Body of pancreas (tissue), 4 donors: ENCODE measurements at places on chromosomes 2 and 18.
A peak's percentile ranks its signal among the peaks of the same experiment; 100 is the strongest.

DNA sequence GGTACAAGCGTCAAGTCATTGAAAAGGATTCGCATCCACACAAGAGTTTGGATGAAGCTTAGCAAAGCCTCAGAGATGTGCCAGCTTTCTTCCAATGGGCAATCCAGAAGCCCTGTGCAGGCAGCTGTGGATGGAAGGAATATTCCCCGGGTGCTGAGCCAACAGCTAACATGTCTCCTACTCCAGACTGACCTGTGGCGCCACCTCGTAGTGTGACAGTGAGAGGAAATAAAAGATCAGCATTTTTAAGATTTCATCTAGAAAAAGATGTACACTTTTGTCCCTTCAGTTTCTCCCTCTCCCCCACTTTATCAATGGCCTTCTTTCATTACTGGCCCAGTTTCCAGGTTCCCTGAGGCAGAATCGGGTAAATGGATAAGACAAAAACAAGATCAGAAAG lies 48.9 kb upstream of the SPATS2L start:
- H3K36me3 ChIP-seq: no peaks in the 10 kb centered on the region
- no peak overlapping the region for H3K4me3 ChIP-seq
- H3K27me3 ChIP-seq: no peaks in the 10 kb centered on the region
- H3K4me1 ChIP-seq: peaks cover 47% of the 10 kb centered on the region

- H3K36me3 ChIP-seq: no peaks in the 10 kb centered on the region
- no peaks in the 10 kb centered on the region for H3K27me3 ChIP-seq
- peaks cover 14% of the 10 kb centered on the region for H3K4me1 ChIP-seq
- DNase-seq: no peak
- no peak overlapping the region for H3K27ac ChIP-seq
Measured at GRCh38 chr2:190649798-190650390, 1.0 kb downstream of the NAB1 start.

DNA sequence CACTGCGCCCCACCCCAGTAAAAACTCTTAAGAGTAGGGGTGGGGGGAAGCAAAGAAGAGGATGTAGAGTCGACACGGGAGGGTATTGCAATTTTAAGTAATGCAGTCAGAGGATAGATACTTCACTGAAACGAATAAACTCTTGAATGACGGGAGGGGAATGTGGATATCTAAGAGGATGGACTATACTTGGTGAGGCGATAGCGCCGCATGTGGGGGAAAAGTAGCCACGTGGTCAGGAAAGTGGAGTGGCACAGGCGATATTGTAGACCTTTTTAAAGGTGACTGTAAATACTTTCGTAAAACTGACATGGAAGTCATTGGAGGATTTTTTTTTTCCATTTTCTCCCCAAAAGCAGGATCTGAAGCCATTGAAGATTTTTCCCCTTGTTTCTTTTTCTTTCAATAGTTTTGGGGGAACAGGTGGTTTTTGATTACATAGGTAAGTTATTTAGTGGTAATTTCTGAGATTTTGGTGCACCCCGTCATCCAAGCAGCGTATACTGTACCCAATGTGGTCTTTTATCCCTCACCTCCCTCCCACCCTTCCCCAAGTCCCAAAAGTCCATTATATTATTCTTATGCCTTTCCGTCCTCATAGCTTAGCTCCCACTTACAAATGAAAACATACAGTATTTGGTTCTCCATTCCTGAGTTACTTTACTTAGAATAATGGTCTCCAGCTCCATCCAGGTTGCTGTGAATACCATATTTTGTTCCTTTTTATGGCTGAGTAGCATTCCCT lies 13.8 kb downstream of the CLK1 start:
- no peak overlapping the region for H3K27ac ChIP-seq
- H3K27me3 ChIP-seq: no peaks in the 10 kb centered on the region
- H3K4me3 ChIP-seq: no peak overlapping the region
- H3K36me3 ChIP-seq: peaks cover 22% of the 10 kb centered on the region

- H3K4me1 ChIP-seq: peaks cover 10% of the 10 kb centered on the region
- H3K27me3 ChIP-seq: no peaks in the 10 kb centered on the region
- DNase-seq: no peak
- no peaks in the 10 kb centered on the region for H3K36me3 ChIP-seq
Measured at GRCh38 chr2:164542581-164543021, 78.7 kb downstream of the GRB14 start.

DNA sequence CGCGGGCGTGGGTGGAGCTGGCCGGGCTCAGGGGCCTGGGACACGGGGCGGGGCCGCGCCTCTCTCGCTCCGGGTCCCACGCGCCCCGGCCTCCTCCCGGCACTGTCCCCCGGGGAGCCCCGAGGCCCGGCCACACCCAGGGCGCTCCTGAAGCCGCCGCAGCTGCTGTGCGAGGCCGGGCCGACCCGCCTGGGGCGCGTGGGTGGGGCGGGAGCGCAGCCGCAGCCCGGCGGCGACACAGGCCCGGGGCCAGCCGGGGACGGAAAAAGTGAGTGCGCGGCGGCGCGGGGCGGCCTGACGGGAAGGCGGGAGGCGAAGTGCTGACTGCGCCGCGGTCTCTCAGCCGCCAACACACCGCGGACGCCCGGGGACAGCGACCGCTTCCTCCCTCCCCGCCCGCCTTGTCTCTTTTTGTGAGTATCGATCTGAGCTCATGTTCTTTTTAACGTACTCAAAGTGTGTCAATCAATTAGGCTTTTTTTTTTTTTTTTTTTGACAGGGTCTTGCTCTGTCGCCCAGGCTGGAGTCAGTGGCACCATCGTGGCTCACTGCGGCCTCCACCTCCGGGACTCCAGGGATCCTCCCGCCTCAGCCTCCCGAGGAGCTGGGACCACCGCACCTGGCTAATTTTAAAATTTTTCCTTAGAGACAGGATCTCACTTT lies 14.5 kb downstream of the PDCD1 start:
- peak; percentile 63 for DNase-seq
- no peak overlapping the region for H3K27ac ChIP-seq
- H3K36me3 ChIP-seq: no peaks in the 10 kb centered on the region
- H3K4me1 ChIP-seq: peaks cover 11% of the 10 kb centered on the region
- no peak overlapping the region for H3K4me3 ChIP-seq
- no peaks in the 10 kb centered on the region for H3K27me3 ChIP-seq

DNA sequence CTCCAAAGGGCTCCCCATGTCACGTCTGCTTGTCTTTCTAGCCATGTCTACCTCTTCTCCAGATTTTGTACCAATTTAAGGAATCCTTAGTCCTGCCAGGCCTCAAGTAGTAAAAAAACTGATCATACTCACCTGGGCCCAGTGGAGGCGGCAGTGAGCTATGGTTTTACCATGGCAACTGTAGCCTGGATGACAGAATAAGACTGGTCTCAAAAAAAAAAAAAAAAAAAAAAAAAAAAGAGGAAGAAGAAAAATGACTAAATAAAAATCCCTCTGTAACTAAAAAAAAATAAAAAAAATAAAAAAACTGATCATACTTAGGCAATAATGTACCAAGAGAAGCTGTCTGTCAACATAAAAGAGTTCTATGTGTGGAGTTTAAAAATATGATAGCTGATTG lies 221.6 kb downstream of the NR4A2 start:
- peak; percentile 29 for DNase-seq
- no peaks in the 10 kb centered on the region for H3K4me1 ChIP-seq
- no peaks in the 10 kb centered on the region for H3K36me3 ChIP-seq
- no peak overlapping the region for H3K4me3 ChIP-seq
- no peaks in the 10 kb centered on the region for H3K27me3 ChIP-seq

DNA sequence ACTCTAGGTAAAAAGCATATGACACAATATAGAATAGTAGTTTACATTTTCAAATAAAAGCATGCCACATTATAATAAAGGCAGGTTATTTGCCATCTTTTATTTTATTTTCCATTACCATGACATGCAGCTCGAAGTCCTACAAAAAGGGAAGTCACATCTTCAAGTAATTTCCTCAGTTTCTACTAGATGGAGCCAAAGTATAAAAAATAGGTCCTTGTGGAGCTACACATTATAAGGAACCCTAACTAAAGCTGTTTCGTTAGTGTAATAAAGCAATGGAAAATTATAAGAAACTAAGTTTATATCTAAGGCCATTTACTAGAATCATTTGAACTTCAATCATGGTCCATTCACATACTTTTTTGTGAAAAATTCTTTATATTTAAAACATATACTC lies 674.5 kb downstream of the KCNJ3 start:
- H3K27me3 ChIP-seq: no peaks in the 10 kb centered on the region
- no peak overlapping the region for H3K4me3 ChIP-seq
- H3K27ac ChIP-seq: no peak overlapping the region
- no peaks in the 10 kb centered on the region for H3K4me1 ChIP-seq
- DNase-seq: no peak

DNA sequence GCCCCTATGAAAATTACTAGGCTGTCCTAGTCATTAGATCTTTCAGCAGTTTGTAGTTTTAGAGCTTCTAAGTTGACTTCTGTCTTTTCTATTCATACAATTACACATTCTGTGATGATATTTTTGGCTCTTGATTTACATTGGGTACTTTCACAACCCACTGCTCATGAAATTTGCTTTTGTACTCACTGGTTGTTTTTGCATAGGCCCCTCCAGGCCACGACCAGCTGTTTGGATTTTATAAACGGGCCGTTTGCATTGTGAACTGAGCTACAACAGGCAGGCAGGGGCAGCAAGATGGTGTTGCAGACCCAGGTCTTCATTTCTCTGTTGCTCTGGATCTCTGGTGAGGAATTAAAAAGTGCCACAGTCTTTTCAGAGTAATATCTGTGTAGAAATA lies 193.8 kb downstream of the RPIA start:
- peaks cover 5% of the 10 kb centered on the region for H3K4me1 ChIP-seq
- no peaks in the 10 kb centered on the region for H3K27me3 ChIP-seq
- no peak overlapping the region for H3K27ac ChIP-seq
- no peak for DNase-seq

DNA sequence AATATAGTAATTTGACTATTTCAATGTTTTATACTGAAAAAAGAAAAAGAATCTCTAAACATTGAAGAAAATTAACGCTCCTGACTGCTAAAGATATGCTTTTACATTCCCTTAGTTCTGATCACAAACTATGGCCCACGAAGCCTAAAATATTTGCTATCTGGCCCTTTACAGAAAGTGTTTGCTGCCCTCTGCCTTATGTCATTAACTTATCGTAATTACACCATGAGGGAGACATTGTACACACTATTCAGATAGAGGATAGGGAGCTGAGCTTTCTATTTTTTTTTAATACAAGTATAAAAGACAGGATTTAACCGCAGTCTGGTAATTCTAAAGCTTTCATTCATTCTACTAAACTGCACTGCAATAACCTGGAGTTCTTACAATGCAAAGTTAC lies 393.1 kb upstream of the DCC start:
- H3K4me1 ChIP-seq: no peaks in the 10 kb centered on the region
- H3K36me3 ChIP-seq: no peaks in the 10 kb centered on the region
- no peak overlapping the region for H3K4me3 ChIP-seq
- no peaks in the 10 kb centered on the region for H3K27me3 ChIP-seq
- H3K27ac ChIP-seq: no peak overlapping the region

GRCh38 chr2:126059379-126059778 lies 596.6 kb upstream of the GYPC start:
- H3K4me3 ChIP-seq: no peak overlapping the region
- no peaks in the 10 kb centered on the region for H3K36me3 ChIP-seq
- no peak overlapping the region for H3K27ac ChIP-seq
- DNase-seq: no peak
- no peaks in the 10 kb centered on the region for H3K27me3 ChIP-seq

DNA sequence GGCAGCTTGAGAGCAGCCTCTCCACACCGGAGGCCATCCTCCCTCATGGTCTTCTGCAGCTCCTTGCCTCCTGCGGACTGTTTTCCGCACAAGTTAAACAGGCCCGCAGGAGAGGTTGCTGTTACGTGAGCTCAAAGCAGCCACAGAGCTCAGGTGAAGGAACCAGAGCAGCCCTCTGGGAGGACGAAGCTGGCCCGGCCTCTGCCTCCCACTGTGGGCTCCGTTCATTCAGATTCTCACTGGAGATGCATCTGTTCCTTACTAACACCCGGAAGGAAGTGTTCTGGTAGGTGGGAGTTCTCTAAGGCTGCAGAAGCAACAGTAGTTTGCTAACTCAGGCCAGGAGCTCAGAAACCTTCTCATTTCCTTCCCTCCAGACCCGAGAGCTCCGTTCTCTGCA lies 10.9 kb downstream of the DIPK1C start:
- no peaks in the 10 kb centered on the region for H3K27me3 ChIP-seq
- no peak overlapping the region for H3K27ac ChIP-seq
- H3K4me1 ChIP-seq: peaks cover 10% of the 10 kb centered on the region
- no peak for DNase-seq

DNA sequence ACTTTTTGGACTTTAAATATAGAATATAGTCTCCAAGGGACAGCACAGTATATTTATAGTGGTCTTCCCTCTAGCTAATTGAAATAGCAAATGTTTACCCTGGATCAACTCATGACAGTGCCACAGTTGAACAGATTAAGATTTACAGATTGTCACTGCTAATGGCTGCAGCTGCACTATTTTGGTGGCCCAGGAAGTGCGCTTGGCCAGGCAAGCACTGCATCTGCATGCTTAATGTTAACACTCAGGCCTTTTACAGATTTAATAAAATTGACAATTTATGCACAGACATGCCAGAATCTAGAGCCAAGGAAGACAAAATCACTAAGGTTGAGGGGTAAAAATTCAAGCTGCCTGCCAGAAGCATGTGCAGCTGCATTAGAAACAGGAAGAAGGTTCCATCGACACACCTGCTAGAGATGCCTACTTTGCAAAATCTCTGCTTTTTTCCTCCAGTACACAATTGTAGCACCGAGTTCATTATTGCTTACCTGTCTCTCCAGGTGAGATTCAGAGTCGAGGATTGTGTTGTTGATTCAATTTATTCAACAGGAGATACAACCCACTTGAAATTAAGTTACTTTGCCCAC lies 1042.3 kb upstream of the NRXN1 start:
- no peaks in the 10 kb centered on the region for H3K27me3 ChIP-seq
- no peak overlapping the region for H3K27ac ChIP-seq
- H3K4me1 ChIP-seq: no peaks in the 10 kb centered on the region
- DNase-seq: no peak
- no peaks in the 10 kb centered on the region for H3K36me3 ChIP-seq
- H3K4me3 ChIP-seq: no peak overlapping the region

DNA sequence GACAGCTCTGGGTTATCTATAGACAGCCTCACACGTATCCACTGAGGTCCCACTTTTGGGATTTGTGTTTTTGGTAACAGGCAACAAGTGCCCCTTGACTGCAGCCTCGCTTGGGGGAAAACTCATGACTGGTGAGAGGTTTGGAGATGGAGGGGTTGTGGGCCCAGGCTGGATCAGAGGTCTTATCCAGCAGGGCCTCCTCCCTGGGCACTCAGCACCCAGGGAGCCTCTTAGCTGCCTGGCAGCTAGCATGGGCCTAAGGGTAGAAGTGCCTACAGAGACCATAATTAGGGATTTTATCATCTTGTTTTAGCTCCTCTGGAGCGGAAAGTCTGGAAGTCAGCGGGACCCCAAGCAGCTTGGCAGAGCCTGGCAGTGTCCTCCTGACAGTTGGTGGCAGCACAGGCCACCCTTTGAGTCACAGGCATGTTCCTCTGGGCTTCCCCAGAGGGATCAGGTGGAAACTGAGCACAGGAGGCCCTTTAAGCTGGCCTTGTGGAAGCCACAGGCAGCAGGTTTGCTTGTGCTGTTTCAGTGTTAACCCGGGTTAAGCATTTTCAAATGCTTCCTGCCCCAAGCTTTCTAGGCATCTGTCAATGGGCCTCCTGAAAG lies 143.1 kb downstream of the KCTD1 start:
- DNase-seq: peak; percentile 28
- no peak overlapping the region for H3K27ac ChIP-seq
- H3K4me1 ChIP-seq: no peaks in the 10 kb centered on the region
- H3K4me3 ChIP-seq: no peak overlapping the region
- no peaks in the 10 kb centered on the region for H3K27me3 ChIP-seq

- DNase-seq: no peak
- no peak overlapping the region for H3K4me3 ChIP-seq
- no peaks in the 10 kb centered on the region for H3K27me3 ChIP-seq
Measured at GRCh38 chr2:26380281-26380680, 21.4 kb upstream of the DRC1 start.

GRCh38 chr2:189982780-189983394 lies 79.6 kb downstream of the MSTN start:
- H3K27ac ChIP-seq: no peak overlapping the region
- no peaks in the 10 kb centered on the region for H3K27me3 ChIP-seq
- no peak overlapping the region for H3K4me3 ChIP-seq
- H3K36me3 ChIP-seq: no peaks in the 10 kb centered on the region
